Natural killer cell (primary cell): ENCODE measurements at places on chromosomes 2 and 18.

- DNase-seq: no peak
These were observed 12.0 kb downstream of the ONECUT2 start for GRCh38 chr18:57447154-57447621.

- DNase-seq: no peak
These were observed 221.9 kb upstream of the RBBP8 start for GRCh38 chr18:22711192-22711685.

GRCh38 chr2:186197955-186198354, 288.1 kb upstream of the ZC3H15 start:
- DNase-seq: no peak

DNA sequence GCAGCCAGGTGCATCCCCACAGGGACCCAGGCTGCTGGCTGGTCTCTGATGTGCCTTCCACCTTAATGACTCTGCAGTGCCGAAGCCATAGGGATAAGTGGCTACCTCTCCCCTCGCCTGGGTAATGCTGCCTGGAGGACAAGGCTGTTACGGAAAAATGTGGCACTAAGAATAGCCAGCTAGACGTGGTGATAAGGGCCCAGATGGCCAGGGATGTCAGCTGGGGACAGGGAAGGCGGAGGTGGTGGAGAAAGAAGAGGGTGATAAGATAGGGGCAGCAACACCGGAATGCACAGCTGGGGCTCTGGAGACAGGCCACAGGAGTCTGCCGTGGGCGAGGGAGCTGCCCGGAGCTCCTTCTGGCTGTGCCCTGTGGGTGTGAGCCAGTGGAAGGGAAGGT, 170.6 kb downstream of the FHOD3 start:
- DNase-seq: no peak

- DNase-seq: no peak
These were observed 20.2 kb upstream of the C1QL2 start for GRCh38 chr2:119178776-119179175.

DNA sequence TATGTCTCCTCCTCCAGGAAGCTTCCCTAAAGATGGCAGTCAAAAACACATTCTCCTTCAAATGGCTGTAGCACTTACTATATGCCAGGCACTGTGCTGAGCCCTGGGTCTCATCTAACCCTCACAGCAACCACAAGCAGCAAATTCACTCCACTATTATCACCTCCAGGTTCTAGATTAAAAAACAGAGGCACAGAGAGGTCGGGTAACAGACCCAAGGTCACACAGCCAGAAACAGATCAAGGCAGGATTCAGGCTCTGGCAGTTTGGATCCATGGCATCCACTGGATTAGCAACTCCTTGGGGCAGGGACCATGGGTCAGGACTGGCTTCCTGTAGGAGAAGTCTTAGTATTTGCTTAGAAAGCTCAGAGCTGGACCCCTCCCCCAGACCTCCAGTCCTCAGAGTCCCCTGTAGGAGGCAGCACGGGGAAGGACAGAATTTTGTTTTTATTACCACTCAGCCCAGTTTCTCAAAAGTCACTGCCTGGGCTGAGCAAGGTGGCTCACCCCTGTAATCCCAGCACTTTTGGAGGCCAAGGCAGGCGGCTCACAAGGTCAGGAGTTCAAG, 34.4 kb downstream of the ZFP36L2 start:
- peak; percentile 63 for DNase-seq

DNA sequence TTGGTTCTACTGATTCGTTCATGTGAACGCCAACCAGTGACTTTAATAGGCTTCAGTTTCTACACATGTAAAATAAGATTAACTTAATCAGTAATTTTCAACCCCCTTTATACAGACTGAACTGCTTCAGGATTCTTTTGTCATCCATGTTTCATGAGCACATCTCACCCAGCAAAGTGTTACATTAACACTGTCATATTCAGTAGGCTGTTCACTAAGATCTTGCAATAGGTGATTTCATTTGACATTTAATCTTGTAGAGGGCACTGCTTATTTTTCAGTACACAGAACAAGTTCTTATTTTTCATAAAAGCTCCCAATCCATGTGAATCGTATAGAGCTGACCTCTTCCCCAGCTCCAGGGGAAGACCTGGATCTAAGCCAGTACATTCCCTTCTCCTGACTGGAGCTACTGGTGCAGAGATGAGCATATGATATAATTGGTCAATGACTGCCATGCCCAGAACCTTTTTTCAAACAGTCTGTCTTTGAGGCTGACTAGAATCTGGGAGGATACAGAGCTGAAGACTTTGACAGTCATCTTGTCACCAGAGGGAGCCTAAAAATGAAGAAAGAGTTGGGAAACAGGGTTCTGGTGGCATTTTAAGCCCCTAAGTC, 72.2 kb upstream of the CHRNA1 start:
- no peak for DNase-seq

DNA sequence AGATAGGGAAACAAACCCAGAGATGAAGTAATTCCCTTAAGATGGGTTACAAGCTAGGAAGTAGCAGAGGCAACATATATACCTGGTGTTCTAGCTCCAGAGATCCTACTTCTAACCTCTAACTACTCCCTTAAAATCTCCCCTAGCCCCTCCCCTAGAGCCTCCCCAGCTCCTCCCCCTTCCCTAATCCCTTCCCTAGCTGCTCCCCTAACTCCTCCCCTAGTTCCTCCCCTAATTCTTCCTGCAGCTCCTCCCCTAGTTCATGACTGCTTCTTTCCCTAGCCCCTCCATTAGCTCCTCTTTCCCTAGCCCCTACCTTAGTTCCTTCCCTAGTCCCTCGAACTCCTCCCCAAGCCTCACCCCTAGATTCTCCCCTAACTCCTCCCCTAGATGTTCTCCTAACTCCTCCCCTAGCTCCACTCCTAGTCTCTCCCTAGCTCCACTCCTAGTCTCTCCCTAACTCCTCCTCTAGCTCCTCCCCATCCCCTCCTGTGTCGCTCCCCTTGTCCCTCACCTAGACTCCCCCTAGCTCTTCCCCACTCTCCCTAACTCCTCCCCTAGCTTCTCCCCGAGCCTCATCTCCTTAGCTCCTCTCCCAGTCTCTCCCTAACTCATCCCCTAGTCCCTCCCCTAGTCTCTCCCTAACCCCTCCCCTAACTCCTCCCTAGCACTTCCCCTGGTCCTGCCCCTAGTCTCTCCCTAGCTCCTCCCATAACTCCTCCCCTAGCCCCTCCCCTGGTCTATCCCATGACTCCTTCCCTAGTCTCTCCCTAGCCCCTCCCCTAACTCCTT, 108.9 kb downstream of the CD226 start:
- DNase-seq: no peak

- DNase-seq: no peak
These were observed 55.9 kb downstream of the ACVR1C start for GRCh38 chr2:157572725-157573124.

GRCh38 chr2:12554224-12555011, 162.3 kb upstream of the TRIB2 start:
- DNase-seq: no peak

DNA sequence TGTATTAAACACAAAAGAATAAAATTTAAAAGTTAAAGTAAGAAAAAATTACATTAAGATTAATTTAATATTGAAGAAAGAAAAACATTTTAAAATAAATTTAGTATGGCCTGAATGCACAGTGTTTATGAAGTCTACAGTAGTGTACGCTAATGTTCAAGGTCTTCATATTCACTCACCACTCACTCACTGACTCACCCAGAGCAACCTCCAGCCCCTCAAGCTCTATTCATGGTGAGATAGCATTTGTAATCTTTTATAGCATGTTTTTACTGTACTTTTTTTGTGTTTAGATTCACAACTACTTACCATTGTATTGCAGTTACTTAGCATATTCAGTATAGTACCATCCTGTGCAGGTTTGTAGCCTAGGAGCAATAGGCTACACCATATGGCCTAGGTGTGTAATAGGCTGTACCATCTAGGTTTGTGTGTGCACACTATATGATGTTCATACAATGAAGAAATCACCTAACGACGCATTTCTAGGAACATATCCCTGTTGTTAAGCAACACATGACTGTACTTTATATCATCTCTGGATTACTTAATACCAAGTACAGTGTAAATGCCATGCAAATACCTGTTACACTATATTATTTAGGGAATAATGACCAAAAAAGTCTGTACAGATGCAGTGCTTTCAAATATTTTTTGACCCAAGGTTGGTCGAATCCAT, 144.0 kb upstream of the IL1R2 start:
- DNase-seq: no peak

DNA sequence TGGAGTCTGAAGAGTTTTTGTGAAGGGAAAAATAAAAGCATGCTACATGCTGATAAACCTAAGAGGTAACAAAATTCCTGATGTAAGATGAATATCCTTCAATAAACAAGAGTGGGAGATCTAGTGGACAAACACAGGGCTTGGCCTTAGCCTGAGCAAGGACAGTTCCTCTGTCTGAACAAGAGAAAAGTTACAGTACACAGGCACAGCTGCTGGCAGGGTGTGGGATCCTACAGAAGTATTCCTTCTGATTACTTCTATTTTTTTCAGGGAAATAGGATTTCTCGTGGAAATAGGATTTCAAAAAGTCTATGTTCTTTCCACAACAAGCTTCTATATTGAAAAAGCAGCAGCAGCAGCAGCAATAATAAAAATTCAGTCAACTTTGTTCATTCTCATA, 54.1 kb downstream of the NBAS start:
- DNase-seq: no peak

- no peak for DNase-seq
These were observed 79.9 kb upstream of the OTOS start for GRCh38 chr2:240220371-240220770.

- no peak for DNase-seq
These were observed 50.9 kb downstream of the TFCP2L1 start for GRCh38 chr2:121234144-121234543.

DNA sequence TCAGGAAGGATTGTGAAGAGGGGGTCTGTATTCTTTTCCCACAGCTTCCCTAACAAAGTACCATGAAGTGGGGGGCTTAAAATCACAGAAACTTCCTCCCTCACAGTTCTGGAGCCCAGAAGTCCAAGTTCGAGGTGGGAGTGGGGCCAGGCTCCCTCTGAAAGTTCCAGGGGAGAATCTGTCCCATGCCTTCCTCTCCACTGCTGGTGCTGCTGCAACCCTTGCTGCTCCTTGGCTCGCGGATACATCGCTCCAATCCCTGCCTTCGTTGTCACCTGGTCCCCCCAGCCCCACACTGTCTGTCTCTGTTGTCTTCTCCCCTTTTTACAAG, 134.1 kb downstream of the DDX1 start:
- DNase-seq: no peak

- DNase-seq: peak; percentile 55
These were observed 52.3 kb upstream of the ITGB6 start for GRCh38 chr2:160252278-160252887.

- DNase-seq: no peak
These were observed 3.0 kb downstream of the RFTN2 start for GRCh38 chr2:197672371-197672893.

- no peak for DNase-seq
These were observed 86.5 kb downstream of the INHBB start for GRCh38 chr2:120432293-120432975.

GRCh38 chr2:172119089-172119488, 16.4 kb upstream of the DLX2 start:
- no peak for DNase-seq

DNA sequence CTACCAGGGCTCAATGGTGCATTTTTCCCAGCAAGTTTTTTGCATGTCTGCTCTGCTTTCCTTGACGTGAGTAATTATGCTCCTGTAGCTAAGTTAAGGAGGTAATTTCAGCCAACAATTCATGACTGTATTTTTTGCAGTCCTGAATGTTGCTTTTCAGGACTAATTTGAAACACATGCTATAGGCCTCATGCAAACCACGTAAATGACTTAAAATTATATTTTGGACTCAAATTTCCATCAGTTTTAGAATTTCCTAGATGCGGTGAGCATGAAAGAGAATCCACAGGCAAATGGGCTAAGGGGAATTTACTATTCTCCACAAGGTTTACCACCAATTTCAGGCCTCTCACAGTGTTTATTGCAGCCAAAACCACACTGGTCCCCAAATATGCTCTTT, 589.9 kb upstream of the LRRTM1 start:
- DNase-seq: no peak

DNA sequence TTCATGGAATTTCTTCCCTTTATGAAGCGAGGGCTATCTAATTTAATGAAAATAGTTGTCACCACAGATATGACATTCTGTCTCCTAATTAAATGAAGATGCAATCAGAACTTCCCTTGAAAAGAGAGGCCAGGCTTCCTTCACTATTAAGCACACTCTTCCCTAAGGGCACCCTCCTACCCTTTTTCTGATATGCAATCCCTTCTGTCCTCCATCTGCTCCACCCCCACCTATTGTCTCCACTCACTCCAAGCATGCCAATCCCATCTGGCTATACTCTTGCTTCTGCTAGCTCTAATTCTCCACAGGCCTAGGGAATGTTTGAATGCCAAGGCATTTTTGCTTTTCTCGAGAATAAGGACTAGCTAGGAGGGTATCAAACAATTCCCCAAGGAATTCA, 818.4 kb upstream of the FSHR start:
- DNase-seq: no peak

DNA sequence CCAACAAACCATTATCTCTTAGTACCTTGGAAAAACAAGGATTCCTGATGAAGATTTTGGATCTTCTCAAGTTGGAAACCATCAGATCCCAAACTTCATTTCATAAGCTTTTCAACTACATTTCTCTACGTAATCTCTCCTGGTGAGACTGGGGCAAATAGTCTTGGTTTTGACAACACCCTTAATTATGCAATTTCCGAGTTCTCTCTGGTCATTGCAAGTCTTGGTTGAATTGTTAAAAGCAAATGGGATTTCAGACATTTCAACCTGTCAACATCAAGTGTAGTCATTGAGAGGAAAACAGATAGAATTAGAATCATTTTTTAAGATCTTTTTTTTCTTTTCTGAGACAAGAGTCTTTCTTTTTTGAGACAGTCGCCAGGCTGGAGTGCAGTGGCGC, 26.2 kb downstream of the KLF7 start:
- DNase-seq: no peak

DNA sequence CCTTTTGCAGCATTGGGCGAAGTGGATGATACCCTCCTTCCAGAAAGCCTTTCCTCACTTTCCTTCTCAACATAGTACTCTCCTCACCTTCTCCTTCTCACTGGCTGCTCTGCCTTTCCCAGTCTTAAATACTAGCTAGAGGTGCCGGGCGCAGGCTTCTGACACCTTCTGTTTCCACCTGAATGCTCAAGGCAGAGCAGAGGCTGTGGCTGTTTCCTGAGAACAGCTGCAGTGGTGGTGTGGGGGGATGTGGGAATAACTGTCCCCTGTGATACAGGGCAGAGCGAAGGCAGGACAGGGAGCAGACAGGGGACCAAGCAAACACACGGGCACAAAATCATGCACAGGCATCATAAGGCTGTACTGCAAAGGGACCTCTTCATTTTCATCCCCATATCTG, 303.1 kb downstream of the SS18 start:
- DNase-seq: no peak

- DNase-seq: no peak
These were observed 43.2 kb downstream of the TSHZ1 start for GRCh38 chr18:75253784-75254183.

- no peak for DNase-seq
These were observed 84.3 kb upstream of the CRIM1 start for GRCh38 chr2:36271266-36271665.

DNA sequence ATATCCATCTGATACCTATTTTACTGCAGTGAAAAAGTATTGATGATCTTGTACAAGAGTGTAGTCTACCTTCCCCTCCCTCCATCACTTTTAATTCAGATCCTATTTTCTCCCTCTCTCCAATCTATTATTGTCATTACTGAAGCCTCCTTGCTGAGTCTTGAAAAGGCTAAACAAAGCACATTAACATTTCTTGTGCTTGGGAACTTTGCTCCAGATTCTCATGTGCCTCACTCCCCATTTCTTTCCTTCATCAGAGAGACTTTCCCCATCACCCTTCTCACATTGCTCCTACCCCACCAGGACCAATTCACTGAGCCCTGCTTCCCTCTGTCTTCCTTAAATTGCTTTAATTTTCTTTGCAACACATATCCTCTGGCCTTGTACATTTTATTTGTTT, 736.2 kb upstream of the GCFC2 start:
- DNase-seq: no peak
